ENCODE measurements at places on chromosomes 2 and 18. TPM values are rescaled to one million over a fixed set of nuclear protein-coding genes. Genes with fewer than 3 reads are reported as not detected.

- DNase-seq: no peak
These were observed 160.0 kb upstream of the SLC39A10 start for GRCh38 chr2:195496991-195497390.

GRCh38 chr2:102677244-102678215 is 58.2 kb downstream of the SLC9A2 start:
- no peak for DNase-seq

GRCh38 chr2:200408428-200409316 is 101.2 kb downstream of the KCTD18 start:
- DNase-seq: no peak

GRCh38 chr18:7873316-7873715 is 306.2 kb downstream of the PTPRM start:
- no peak for DNase-seq

DNA sequence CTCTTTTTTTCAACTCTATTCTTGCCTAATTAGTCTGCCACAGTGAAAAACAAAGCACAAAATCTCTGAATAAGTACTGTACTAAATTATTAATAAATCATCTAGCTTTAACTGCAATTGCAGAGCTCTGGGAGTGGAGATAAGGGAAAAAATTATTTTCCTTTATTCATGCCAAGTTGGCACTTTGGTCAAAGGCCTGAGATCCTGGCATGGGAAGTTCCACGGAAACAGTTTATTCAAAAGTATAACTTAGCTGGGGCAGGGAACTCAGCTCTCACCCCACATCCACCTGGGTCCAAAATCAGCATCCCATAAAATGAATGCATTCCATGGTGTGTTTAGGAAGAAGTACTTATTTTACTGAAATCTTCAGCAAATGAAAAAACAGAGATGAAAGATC is 185.2 kb upstream of the APCDD1 start:
- DNase-seq: no peak

GRCh38 chr2:23947350-23947749 is 7.1 kb downstream of the UBXN2A start:
- DNase-seq: no peak

DNA sequence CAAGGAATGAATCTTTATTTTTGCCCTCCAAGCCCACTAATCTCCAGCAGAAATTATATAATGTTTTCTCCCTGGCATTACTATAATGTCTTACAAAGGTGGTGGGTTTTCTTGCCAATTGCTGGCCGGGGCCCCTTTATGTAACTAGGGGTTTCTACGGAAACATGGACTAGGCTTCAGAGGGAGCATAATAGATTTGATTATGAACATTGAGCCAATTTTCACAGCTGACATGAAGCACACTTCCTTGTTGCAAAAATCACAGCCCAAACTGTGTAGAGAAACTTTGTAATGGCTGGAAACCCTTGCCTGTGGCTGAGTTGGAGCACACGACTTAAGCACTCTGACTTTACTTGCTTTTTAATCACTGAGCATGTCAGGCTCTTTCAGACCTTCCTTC is 3.8 kb upstream of the CYRIA start:
- DNase-seq: no peak

DNA sequence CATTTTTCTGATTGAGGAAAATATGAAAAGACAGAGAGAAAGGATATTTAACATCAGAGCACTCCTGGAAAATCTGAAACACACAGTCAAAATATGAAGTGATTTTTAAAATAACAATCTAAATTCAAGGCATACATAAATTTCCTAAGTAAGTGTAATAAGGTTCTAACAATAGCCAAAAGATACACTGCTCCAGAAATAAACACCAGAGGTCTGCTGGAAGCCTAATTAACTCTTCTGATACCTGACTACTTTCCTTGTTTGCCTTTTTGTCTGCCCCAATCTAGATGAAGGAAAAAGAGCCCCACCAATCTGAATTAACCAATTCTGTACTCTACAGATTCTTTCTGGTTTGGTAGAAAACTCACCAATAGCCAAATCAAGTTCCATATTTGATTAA is 87.1 kb downstream of the MEMO1 start:
- no peak for DNase-seq

- no peak for DNase-seq
These were observed 1.8 kb downstream of the TMEM131 start for GRCh38 chr2:97993926-97994325.

DNA sequence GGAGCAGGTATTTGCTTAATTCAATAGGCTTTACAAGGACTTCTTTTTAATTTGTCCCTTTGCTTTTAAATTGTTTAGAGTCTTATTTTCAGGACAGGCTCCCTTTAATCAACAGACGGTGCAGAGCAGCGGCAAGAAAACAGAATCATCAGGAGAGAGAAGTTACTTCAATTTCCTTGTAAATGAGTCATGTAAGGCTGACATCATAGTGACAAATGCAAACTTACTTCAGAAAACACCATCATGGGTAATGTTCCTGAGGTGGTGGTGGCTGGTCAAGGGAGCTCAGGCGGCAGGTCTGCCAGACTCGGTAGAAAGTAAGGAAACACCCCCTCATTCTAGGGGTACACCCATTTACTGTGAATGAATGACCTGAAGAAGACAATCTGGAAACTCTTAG is 395.1 kb downstream of the FBXO15 start:
- DNase-seq: no peak

DNA sequence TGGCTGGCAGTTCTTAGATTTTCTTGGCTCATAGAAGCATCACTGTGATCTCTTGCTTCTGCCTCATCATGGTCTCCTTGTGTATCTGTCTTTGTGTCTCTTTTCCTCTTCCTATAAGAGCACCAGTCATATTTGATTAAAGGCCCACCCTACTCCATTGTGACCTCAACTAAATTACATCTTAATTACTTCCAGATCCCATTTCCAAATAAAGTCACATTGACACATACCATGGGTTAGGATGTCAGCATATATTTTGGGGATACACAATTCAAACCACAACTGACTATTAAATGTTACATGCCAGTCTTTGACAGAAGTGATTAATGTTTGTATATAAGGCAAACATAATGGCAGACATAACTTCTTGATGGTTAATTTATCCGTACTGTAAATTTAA is 27.3 kb upstream of the TMX3 start:
- DNase-seq: no peak

- no peak for DNase-seq
These were observed 3.0 kb upstream of the TMEM37 start for GRCh38 chr2:119428488-119429224.

- no peak for DNase-seq
These were observed 87.0 kb upstream of the LRP1B start for GRCh38 chr2:142217804-142218203.

DNA sequence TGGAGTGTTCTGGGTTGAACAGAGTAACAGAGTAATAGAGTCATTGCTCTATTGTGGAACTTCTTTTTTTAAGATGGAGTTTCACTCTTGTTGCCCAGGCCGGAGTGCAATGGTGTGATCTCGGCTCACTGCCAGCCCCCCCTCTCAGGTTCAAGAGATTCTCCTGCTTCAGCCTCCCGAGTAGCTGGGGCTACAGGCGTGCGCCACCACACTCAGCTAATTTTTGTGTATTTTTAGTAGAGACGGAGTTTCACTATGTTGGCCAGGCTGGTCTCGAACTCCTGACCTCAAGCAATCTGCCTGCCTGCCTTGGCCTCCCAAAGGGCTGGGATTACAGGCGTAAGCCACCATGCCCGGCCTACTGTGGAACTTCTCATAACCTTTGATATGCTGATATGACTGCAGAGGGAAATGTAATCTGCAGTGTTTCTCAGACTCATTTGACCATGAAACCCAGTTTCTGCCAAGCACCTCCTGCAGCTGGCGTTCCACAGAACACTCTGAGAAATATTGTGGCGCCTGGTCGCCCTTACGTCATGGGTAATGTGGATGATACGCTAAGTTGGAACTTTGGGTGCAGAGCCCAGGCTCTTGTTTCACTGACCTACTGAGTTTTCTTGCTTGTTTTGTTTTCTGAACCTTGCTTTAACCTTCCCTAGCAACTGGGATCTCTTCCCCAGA is 213.8 kb downstream of the BCL2 start:
- DNase-seq: no peak

- DNase-seq: no peak
These were observed 158.0 kb upstream of the ALKAL2 start for GRCh38 chr2:445896-446295.

- no peak for DNase-seq
These were observed 327.1 kb downstream of the CMPK2 start for GRCh38 chr2:6538607-6539006.

DNA sequence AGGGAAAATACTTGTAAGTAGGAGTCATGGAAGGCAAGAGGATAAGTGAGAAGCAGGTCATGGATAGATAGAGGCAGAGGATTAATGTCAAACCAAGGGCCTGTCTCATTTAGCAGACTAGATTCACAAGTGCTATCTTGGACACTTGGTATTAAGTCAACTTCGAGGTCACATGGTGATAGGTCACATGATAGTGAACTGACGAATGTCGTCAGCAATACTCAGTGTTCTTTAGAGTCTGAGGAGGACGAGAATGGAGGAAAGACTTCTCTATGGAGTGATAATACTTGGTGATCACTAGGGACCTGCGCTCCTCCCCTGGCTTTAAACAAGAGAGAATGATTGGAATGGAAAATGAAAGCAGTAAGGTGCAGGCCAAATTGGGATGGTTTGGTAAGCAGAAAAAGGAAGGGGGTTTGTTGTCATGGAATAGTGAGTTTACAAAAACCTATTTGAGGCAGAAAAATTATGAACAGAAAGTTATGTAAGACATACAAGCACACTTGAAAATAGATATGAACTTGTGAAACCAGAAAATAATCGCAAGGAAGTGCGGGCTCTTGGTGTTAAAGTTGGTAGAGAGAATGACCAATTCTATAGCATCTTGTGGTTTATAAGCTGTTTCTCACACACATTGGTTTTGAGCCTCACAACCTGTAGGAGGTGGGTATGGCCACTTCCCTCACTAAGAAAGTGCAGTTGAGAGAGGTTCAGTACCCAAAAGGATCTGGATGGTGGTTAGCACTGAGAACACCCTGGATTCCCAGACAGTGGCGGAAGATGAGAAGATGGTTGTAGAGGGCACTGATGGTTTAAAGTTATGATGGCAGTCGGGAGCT is 141.5 kb downstream of the WDSUB1 start:
- no peak for DNase-seq

DNA sequence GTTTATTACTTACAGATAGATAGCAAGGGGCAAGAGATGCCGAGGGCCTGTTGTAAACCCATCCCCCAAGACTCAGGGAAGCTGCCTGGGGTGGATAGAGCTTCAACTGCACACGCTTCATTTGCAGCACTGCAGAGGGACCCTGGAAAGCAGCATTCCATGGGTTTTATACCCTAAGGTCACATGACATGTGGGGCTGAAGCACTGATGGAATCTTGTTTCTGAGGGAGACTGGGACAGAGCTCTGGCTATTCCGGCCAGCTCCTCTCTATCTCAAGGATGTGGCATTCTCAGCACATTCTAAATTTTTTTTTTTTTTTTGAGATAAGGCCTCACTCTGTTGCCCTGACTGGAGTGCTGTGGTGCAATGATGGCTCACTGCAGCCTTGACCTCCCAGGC is 300.1 kb downstream of the MYCN start:
- DNase-seq: no peak

- DNase-seq: no peak
These were observed 44.4 kb upstream of the BZW1 start for GRCh38 chr2:200767111-200767885.

DNA sequence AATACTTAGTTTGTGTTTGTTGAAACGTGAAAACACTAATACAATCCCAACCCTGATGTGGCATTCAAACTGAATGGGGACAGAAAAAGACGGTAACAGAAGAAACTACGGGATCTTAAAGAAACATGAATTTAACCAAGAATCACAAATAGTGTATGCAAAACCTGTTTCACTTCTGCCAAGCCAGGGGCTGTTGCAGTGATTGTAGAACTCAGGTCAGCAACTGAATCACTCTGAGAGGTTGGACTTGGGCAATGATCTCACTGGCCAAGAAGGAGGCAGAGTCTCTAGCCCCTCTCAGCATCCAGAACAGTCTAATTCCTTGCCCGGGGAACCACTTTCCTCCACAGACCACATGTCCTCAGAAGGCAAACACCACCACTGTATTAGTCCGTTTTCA is 54.9 kb upstream of the CRIM1 start:
- no peak for DNase-seq

GRCh38 chr2:26400723-26401122 is 997 bp upstream of the DRC1 start:
- no peak for DNase-seq

- DNase-seq: no peak
These were observed 119.1 kb downstream of the BAZ2B start for GRCh38 chr2:159497256-159497655.

- no peak for DNase-seq
These were observed 9.6 kb downstream of the MBOAT2 start for GRCh38 chr2:8993902-8994278.

DNA sequence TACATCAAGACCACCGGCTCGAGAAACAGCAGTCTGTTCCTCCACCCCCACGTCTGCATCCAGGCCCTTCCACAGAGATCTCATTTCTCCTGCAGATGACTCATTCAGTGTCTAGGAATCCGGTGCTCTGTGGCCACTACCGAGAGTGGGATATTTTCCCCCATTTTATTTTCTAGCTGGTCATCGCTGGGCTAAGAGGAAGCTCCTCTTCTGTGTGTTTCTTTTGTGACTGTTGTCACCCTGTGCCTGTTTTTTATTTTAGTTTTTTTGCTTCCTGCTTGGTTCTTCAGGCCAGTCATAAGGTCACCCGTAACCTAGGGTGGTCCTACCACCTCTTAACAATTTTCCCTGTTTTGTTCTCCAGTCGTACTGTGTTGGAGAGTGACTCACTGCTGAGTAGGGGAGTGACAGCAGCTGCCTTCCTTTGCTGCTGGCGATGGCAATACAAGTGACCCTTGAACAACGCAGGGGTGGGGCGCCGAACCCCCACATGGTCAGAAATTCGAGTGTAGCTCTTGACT is 6.7 kb downstream of the RAMP1 start:
- no peak for DNase-seq

- DNase-seq: no peak
These were observed 721.8 kb downstream of the ERBB4 start for GRCh38 chr2:211816754-211817153.

DNA sequence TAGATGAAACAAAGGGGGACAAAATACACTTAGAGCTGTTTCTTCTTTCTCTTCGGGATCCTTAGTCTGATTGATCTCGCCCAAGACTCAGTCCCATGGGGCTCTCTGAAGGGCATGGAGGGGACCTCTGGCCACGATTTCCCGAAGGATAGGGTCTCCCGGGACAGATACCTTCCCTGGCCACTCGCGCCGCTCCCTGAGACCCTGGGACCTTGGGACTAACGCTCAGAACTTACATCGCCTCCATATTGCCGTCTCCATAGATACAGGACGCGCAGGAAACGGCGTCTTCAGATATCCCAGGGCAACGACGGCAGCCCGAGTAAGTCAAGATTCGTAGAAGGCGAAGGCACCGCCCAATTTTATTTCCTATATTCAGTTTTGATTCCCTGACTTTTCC is at the start of gene CFAP65:
CFAP65 (minus strand) TSS at position 265 of the 400 bp plus-strand sequence. CDS start 2,468 bp downstream, outside the sequence.
- DNase-seq: peak; percentile 38

ZNF236 gene
- 4.6 TPM for polyA plus RNA-seq

CMPK2 gene
- 4.6 TPM for polyA plus RNA-seq

MRO gene
- not detected for polyA plus RNA-seq

IL1RL2 gene
- polyA plus RNA-seq: not detected

TBC1D8 gene
- polyA plus RNA-seq: 0.66 TPM

NR4A2 gene
- polyA plus RNA-seq: 4.8 TPM

ITGAV gene
- polyA plus RNA-seq: 0.25 TPM

KYNU gene
- polyA plus RNA-seq: not detected

DYNAP gene
- not detected for polyA plus RNA-seq

Measured in naive thymus-derived CD8-positive, alpha-beta T cell (primary cell).